ENCODE measurements at places on chromosomes 7 and 10. TPM values are rescaled to one million over a fixed set of nuclear protein-coding genes. Genes with fewer than 3 reads are reported as not detected.

Gene KIF20B
- total RNA-seq, result 7.8 TPM

Gene DGKB
- total RNA-seq, result not detected

Gene ACBD7
- total RNA-seq, result 6.4 TPM

Gene CRTAC1
- total RNA-seq, result 0.37 TPM

Gene PANK1
- total RNA-seq, result 7.4 TPM

- H3K4me3 ChIP-seq, result peak overlapping the region; percentile 67
- peak overlapping the region; percentile 86 for H3K27ac ChIP-seq
- no peaks in the 10 kb centered on the region for H3K36me3 ChIP-seq
- DNase-seq, result no peak
Measured at GRCh38 chr7:90210981-90211380, 559 bp upstream of the STEAP2 start.

GRCh38 chr10:98748298-98748697 is 301.6 kb upstream of the HPS1 start:
- H3K4me1 ChIP-seq, result no peaks in the 10 kb centered on the region
- no peaks in the 10 kb centered on the region for H3K36me3 ChIP-seq
- no peak overlapping the region for H3K27ac ChIP-seq
- DNase-seq, result no peak
- H3K27me3 ChIP-seq, result no peaks in the 10 kb centered on the region

- H3K4me3 ChIP-seq, result no peak overlapping the region
- H3K4me1 ChIP-seq, result no peaks in the 10 kb centered on the region
- H3K27ac ChIP-seq, result peak overlapping the region; percentile 11
- H3K27me3 ChIP-seq, result no peaks in the 10 kb centered on the region
- no peak for DNase-seq
- peaks cover 74% of the 10 kb centered on the region for H3K36me3 ChIP-seq
Measured at GRCh38 chr10:122510736-122511135, 49.4 kb downstream of the HTRA1 start.

- no peaks in the 10 kb centered on the region for H3K36me3 ChIP-seq
- no peak overlapping the region for H3K27ac ChIP-seq
- H3K4me1 ChIP-seq, result no peaks in the 10 kb centered on the region
- H3K27me3 ChIP-seq, result no peaks in the 10 kb centered on the region
Measured at GRCh38 chr10:30709229-30709628, 79.7 kb upstream of the LYZL2 start.

- H3K36me3 ChIP-seq, result no peaks in the 10 kb centered on the region
- peaks cover 11% of the 10 kb centered on the region for H3K4me1 ChIP-seq
- peak overlapping the region; percentile 39 for H3K27ac ChIP-seq
- DNase-seq, result no peak
- H3K4me3 ChIP-seq, result no peak overlapping the region
- H3K27me3 ChIP-seq, result no peaks in the 10 kb centered on the region
Measured at GRCh38 chr7:36138209-36138608, 14.8 kb upstream of the EEPD1 start.

GRCh38 chr7:149719912-149720335 is 53.5 kb downstream of the ZNF467 start:
- peaks cover 38% of the 10 kb centered on the region for H3K4me1 ChIP-seq
- peaks cover 50% of the 10 kb centered on the region for H3K36me3 ChIP-seq
- H3K27me3 ChIP-seq, result no peaks in the 10 kb centered on the region
- H3K4me3 ChIP-seq, result no peak overlapping the region

GRCh38 chr7:47538846-47539311 is 43.0 kb downstream of the TNS3 start:
- peak overlapping the region; percentile 74 for H3K27ac ChIP-seq
- no peak overlapping the region for H3K4me3 ChIP-seq
- DNase-seq, result peak; percentile 40
- H3K4me1 ChIP-seq, result peaks cover 65% of the 10 kb centered on the region
- H3K36me3 ChIP-seq, result no peaks in the 10 kb centered on the region

DNA sequence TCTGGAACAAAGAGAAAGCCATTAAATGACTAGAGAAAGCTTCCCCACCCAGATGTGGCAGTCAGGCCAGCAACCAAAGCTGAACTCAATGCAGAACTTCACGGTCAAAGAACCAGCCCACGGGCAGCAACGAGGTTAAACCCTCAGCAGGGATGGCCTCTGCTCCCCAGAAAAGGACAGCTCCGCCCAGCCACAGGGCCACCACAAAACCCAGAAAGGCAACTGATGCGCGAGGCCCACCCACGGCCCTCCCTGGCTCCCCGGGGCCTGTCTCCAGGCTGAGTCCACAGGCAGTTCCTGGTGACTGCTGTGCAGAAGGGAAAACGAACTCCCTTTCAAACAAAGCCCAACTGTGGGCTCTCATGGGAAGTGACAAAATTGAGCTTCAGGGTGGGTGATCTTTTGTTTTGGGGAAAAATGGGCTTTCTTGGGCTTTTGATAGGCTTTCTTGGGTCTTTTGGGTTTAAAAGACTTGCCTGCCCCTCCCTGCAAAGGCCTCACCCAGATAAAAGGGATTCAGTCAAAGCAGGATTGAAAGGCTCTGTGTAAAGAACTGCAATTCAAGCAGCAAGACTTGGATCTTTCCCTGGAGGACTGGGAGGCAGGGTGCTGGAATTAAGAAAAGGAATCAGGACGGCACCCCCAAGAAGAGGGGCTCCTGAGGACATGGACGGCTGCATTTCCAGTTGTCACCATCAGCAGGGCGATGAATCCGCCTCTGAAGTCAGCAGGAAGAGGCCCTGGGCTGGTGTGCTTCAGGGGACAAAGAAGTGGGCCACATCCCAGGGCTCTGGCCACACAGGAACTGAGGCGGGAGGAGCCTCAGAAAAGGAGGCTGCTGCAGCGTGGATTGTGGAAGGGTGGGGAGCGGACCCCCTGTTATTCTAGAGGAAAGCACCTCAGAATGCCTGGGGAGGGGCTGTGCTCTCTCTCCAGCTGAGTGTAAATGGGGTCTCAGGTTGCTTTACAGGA is 209.9 kb downstream of the USP6NL start:
- no peak overlapping the region for H3K4me3 ChIP-seq
- DNase-seq, result no peak
- no peak overlapping the region for H3K27ac ChIP-seq
- no peaks in the 10 kb centered on the region for H3K36me3 ChIP-seq
- no peaks in the 10 kb centered on the region for H3K4me1 ChIP-seq

GRCh38 chr7:55052081-55052480 is 33.3 kb downstream of the EGFR start:
- DNase-seq, result no peak
- H3K36me3 ChIP-seq, result no peaks in the 10 kb centered on the region
- H3K4me3 ChIP-seq, result no peak overlapping the region
- H3K27ac ChIP-seq, result no peak overlapping the region
- H3K4me1 ChIP-seq, result peaks cover 51% of the 10 kb centered on the region

DNA sequence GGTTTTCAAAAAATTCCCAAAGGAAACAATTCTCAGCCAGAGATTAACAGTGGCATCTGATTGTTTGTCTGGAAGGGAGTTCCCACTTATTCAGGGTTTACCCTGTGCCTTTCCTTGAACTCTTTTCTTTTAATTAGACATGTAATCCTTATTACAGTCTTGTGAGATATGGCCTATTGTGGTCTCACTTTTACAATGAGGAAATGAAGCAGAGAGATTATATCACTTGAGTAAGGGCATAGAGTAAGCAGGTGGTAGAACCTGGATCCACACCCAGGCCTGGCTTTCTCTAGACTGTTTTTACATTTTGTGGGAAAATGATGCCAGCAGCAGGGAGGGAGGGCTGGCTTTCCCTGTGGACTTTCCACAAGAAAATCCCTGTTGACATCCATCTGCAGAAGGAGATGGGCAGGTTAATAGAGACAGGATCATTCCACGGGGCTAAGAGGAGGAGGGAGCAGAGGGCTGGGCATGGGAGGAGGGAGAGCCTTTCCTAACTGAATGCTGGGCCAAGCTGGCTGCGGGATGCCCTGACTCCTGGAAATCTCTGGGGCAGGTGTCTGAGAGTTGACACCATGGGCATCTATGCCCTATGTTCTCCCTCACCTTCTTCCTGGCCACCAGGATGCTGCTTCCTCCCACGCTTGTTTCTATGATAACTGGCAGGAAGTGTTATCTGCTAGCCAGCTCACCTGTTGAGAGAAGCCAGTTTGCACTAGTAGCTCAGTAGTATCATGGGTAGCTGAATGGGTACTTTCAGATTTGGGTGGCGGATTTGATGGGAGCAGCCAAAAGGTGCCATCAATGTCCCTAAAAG is 28.7 kb upstream of the ARHGAP22 start:
- no peaks in the 10 kb centered on the region for H3K36me3 ChIP-seq
- H3K27ac ChIP-seq, result no peak overlapping the region
- peaks cover 19% of the 10 kb centered on the region for H3K27me3 ChIP-seq
- no peak for DNase-seq
- H3K4me3 ChIP-seq, result no peak overlapping the region
- no peaks in the 10 kb centered on the region for H3K4me1 ChIP-seq

- H3K4me1 ChIP-seq, result peaks cover 18% of the 10 kb centered on the region
- peaks cover 80% of the 10 kb centered on the region for H3K27me3 ChIP-seq
- no peaks in the 10 kb centered on the region for H3K36me3 ChIP-seq
Measured at GRCh38 chr10:132944510-132944909, 2.1 kb upstream of the CFAP46 start.

DNA sequence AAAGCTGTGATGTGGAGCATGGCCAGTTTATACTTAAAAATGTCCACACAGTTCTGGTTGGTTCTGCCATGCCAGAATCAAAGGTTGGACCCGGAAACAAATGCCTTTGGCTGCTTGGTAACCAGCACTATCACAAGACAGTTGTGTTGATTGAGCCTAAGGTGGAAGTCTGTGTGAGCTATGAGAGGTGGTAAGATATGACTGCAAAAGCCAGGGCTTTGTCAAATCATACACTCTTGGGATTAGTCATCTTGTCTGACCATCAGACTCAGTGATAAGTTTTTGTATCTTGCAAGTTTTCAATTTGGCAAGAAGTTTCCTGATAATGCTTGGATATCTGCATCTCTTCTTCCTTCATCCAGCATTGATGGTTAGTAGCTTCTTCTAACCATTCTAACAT is 35.5 kb downstream of the GPR141 start:
- no peaks in the 10 kb centered on the region for H3K27me3 ChIP-seq
- H3K36me3 ChIP-seq, result no peaks in the 10 kb centered on the region
- no peak overlapping the region for H3K4me3 ChIP-seq
- no peaks in the 10 kb centered on the region for H3K4me1 ChIP-seq
- no peak for DNase-seq

GRCh38 chr10:55065185-55065584 is 264.2 kb upstream of the PCDH15 start:
- no peak for DNase-seq
- H3K27me3 ChIP-seq, result no peaks in the 10 kb centered on the region
- no peaks in the 10 kb centered on the region for H3K36me3 ChIP-seq
- H3K4me3 ChIP-seq, result no peak overlapping the region

DNA sequence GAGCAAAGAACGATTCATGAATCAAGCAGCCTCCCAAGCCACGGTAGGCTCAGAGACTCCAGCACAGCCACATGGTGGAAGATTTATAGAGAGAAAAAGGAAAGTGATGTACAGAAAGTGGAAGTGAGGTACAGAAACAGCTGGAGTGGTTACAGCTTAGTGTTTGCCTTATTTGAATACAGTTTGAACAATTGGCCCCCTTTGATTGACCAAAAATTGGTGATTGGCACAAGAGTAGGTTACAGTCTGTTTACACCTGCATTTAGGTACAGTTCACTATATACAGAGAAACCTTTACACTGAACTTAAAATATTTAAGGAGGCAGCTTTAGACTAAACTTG is 136.4 kb upstream of the ASAH2 start:
- no peaks in the 10 kb centered on the region for H3K27me3 ChIP-seq
- H3K27ac ChIP-seq, result no peak overlapping the region
- no peak overlapping the region for H3K4me3 ChIP-seq
- no peaks in the 10 kb centered on the region for H3K36me3 ChIP-seq

Measured in stomach (tissue), 19 donors.